Tibial nerve (tissue), 4 donors: ENCODE measurements at places on chromosomes 12 and 14. TPM values are rescaled to one million over a fixed set of nuclear protein-coding genes. Genes with fewer than 3 reads are reported as not detected.

DNA sequence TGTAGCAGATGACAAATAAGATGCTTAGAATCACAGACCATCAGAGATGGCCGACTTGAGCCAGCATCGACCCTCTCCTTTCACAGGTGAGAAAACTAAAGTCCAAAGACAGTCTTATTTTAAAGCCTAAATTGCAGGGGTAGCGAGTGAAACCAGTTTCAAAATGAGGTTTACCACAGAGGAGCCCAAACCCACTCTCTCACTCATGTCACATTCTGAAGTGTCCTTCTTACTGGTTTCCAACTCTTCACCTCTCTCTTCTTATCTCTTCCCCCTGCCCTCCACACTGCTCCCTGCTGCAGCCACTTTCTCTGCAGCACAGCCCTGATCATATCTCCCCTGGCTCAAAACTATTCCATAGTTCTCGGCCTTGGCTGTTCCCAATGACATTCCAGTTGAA, 57.0 kb upstream of the NID2 start:
- no peak for DNase-seq

GRCh38 chr12:13940335-13940865, 41.0 kb downstream of the GRIN2B start:
- DNase-seq, result no peak

Gene DDIT3
- total RNA-seq, result 49.2 TPM

- no peak for DNase-seq
Measured at GRCh38 chr14:55508676-55509075, 68.3 kb upstream of the TBPL2 start.

- DNase-seq, result no peak
Measured at GRCh38 chr12:125271892-125272291, 206.7 kb downstream of the AACS start.

Gene SLC6A12
- total RNA-seq, result 0.60 TPM

DNA sequence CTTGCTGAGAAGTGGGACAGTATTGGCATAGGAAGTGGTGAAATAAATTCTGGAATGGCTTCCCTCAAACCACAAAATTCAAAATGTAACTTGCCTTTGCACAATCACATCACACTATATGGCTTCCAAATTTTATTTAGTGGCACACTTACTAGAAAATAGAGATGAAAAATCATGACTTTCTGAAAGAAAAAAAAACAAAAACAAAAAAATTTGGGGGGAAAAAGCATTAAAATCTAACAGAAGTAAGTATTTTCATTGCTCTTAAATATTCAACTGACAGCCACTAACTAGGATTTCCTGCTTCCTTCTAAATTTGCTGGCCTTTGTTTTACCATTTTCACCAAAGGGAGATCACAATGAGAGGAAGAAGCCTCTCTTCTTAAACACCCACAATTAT, 23.0 kb downstream of the ATF7 start:
- DNase-seq, result no peak

GRCh38 chr14:90491221-90491885, 94.5 kb downstream of the CALM1 start:
- DNase-seq, result no peak

GRCh38 chr12:116919247-116919661, 8.5 kb downstream of the FBXW8 start:
- DNase-seq, result no peak

DNA sequence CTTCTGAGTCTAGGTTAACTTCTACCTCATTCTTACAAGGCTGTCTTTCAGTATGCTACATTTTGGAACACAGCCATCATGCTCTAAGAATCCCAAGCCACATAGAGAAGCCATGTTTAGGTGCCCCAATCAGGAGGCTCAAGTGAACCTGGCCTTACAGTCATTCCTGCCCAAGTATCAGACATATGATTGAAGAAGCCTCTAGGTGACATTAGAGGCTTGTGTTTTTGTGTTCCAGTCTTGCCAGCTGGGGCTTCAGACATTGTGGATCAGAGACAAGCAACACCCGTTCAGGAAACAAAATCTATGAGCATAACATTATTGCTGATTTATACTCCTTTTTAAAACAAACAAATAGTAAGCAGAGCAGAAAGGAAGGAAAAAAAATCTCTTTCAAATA, 8.1 kb upstream of the SLC16A7 start:
- no peak for DNase-seq

Gene RIMBP2
- 1.2 TPM for total RNA-seq

- no peak for DNase-seq
Measured at GRCh38 chr14:51447411-51447810, 204.3 kb upstream of the FRMD6 start.

Gene JPH4
- total RNA-seq, result 1.7 TPM
